Testis (tissue), 5 donors: ENCODE measurements at places on chromosomes 1 and 21.

DNA sequence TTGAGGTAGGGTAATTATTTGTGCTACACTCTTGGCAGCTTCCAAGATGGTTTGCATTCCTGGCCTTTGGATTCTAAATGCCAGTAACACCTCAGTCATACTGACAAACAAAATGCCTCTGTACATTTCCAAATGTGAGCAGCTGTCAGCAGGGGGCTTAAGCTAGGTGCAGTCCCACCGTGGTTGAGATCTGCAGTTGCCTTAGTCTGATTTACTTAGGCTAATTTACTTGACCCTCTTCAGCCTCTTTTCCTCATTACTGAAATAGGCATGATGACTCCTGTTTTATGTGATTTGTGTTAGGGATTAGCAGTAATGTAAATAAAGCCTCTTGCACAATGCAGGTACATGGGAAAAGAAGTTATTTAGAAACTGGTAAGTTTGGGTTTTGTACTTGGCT is 13.5 kb upstream of the SPATA1 start:
- no peak for DNase-seq

DNA sequence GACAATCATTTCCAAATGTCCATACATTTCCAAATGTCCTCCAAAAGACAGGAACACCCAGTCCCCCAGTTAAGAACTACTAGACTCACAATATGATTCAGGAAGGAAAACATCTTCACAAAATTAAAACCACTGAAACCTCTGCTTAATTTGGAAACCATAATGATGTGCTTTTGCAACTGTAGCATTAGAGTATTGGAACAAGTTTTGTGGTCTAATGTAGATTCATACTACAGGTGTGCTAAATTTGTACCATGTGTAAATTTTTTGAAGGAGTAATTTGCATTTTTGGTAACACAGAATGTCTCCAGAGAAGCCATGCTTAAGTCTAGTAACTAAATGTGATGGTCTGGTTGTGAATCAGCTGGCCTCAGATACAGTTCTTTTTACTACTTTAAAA is 129.6 kb downstream of the DPYD start:
- no peak for DNase-seq

DNA sequence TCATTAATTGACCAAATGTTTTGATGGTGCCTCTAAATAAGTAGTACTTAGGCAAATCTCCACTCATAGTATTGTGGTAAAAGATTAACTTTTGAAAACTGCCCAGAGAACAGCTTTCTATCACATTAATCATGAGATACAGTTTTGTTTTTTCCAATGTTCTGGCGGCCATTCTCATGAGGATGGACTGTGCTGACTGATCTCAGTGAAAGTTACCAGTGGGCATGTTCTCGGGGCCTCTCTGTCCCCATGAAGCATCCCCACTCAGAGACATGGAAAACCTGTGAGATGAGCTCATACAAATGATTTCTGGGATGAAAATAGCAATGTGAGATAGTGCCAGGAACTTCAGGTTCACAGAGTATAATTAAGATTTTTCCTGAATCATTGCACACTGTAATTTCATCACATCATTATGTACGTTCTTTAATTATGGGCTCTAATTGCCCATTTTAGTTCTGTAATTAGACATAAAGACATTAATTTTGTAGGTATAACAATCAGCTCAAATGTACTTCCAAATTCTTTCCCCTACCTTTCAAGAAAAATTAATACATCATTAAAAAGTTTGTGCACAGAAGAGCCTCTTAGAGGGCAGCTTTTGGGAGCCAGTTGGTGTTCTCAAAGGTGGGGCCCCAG is 40.5 kb downstream of the DDR2 start:
- DNase-seq = no peak

GRCh38 chr1:13224480-13225060 is 1.4 kb downstream of the PRAMEF18 start:
- DNase-seq = no peak

- no peak for DNase-seq
These were observed 7.0 kb upstream of the PLEKHA6 start for GRCh38 chr1:204366759-204367158.

- DNase-seq = no peak
These were observed 57.0 kb downstream of the LRRC53 start for GRCh38 chr1:74455390-74455789.

- no peak for DNase-seq
These were observed 59.7 kb downstream of the ROR1 start for GRCh38 chr1:63833363-63834119.

DNA sequence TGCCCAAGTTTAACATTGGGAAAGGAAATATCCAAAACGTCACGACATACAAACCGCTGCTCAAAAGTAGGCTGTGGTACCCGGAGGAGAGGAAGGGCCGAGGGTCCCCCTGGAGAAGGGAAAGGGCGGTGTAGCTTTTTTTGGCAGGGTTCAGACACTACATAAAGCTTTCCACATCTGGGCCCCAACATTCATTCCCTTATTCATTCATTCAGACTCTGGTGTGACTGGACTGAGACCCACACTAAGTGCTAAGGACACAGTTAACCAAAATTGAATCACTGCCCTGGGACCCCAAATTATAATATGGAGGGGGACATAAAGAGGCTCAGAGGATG is 10.3 kb upstream of the COL8A2 start:
- no peak for DNase-seq

DNA sequence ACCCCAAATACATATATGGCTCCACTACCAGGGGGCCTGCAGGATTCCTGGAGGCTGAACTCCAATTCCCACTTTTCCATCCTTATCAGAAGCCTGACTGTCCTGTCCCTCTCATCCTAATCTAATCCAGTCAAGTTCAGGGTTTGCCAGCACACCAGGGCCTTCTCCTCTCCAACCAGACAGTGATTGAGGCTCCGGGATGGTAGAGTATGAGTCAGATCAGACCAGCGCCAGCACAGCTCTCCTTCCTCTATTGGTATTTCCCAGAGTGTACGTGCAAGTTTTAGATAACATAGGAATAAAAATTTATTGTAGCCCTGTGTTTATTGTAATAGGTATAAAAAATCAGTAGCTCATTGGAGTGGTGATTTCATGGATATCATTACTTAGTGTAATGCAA is 24.5 kb upstream of the RCSD1 start:
- no peak for DNase-seq
